Lung (tissue), 17 donors: ENCODE measurements at places on chromosomes 3 and 15. TPM values are rescaled to one million over a fixed set of nuclear protein-coding genes. Genes with fewer than 3 reads are reported as not detected.
A peak's percentile ranks its signal among the peaks of the same experiment; 100 is the strongest.

Gene ARPP21
- not detected for polyA plus RNA-seq

Gene STRA6
- 1.1 TPM for polyA plus RNA-seq

GRCh38 chr15:74397239-74398068, 30.0 kb upstream of the CYP11A1 start:
- no peaks in the 10 kb centered on the region for H3K36me3 ChIP-seq
- H3K27me3 ChIP-seq, result no peaks in the 10 kb centered on the region
- DNase-seq, result no peak
- H3K4me1 ChIP-seq, result no peaks in the 10 kb centered on the region

DNA sequence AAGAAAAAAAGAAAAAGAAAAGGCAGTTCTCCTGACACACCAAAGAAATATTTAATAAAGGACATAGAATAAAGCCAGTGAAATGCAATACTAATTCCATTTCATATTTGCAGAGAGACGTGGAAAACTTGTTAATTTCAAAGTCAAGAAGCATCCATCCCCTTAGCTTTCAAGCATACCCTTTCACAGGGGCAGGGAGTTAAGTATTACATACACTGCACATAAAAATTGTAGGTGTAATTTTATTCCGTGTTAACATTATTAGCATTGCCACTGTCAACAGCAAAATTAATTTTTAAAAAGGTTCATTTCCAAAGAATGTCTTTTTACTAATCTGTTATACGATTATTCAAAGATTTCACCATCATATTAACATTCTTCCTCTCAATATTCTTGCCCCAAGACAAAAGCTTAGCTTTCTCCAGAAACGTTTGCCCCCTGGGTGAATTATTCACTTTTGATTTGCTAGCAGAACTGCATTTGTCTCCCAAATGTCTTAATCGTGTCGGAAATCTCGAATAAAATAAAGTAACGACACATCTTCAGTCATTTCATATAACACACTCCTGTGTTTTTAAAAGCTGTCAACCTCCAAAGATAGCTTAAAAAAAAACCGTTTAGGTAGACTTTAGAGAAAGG, 517.9 kb downstream of the MECOM start:
- peak overlapping the region; percentile 54 for H3K4me3 ChIP-seq
- no peaks in the 10 kb centered on the region for H3K36me3 ChIP-seq
- H3K27me3 ChIP-seq, result no peaks in the 10 kb centered on the region
- peaks cover 10% of the 10 kb centered on the region for H3K4me1 ChIP-seq

GRCh38 chr15:92091155-92091734, 237.7 kb downstream of the SLCO3A1 start:
- no peak overlapping the region for H3K27ac ChIP-seq
- no peaks in the 10 kb centered on the region for H3K4me1 ChIP-seq
- no peak overlapping the region for H3K4me3 ChIP-seq
- peak; percentile 59 for DNase-seq
- H3K27me3 ChIP-seq, result no peaks in the 10 kb centered on the region
- peaks cover 3% of the 10 kb centered on the region for H3K36me3 ChIP-seq

- H3K36me3 ChIP-seq, result no peaks in the 10 kb centered on the region
- no peaks in the 10 kb centered on the region for H3K4me1 ChIP-seq
- H3K27me3 ChIP-seq, result no peaks in the 10 kb centered on the region
Observed at GRCh38 chr15:33160581-33161165, 33.8 kb downstream of the FMN1 start.

DNA sequence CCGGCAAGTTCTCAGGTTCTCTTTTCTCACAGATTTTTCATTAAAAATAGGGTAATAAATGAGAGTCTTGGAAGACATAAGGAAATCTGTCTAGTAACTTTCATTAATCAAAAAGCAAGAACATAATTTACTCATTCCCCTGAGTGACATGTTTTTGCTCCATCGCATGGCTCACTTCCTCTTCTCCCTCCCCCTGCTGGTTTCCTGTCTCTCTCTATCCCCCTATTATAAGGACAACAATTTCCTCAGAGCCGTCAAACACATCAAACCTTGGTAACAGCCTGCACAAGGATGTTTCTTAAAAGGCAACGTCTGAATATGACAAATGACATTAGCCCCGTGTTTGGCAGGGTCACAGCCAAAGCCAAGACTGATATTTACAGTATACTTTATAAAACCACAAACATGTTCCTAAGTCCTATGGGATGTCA, 1149.6 kb downstream of the IGSF11 start:
- no peaks in the 10 kb centered on the region for H3K27me3 ChIP-seq
- no peak for DNase-seq
- H3K4me1 ChIP-seq, result no peaks in the 10 kb centered on the region
- H3K36me3 ChIP-seq, result no peaks in the 10 kb centered on the region
- H3K27ac ChIP-seq, result no peak overlapping the region

DNA sequence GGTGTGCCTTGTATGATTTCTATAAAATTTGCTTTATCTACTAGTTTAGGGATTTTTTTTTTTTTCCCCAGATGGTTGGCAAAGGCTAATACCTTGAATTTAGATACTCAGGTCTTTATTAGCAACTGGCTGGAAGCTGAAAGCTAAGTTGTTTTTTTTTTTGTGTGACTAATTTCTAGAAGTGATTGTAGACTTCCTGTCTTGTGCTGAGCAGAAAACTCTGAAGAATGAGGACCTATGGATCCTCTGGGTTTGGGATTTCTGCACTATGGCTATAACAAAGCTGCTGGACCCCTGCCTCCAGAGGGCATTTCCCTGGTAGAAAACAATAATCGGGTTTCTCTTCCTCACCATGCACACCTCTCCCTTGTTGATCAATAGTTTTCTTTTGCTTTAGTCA, 10.0 kb downstream of the ARIH2 start:
- H3K36me3 ChIP-seq, result peaks cover 14% of the 10 kb centered on the region
- peaks cover 3% of the 10 kb centered on the region for H3K4me1 ChIP-seq
- H3K4me3 ChIP-seq, result no peak overlapping the region
- H3K27ac ChIP-seq, result peak overlapping the region; percentile 35
- DNase-seq, result no peak

Gene ANKRD63
- not detected for polyA plus RNA-seq

DNA sequence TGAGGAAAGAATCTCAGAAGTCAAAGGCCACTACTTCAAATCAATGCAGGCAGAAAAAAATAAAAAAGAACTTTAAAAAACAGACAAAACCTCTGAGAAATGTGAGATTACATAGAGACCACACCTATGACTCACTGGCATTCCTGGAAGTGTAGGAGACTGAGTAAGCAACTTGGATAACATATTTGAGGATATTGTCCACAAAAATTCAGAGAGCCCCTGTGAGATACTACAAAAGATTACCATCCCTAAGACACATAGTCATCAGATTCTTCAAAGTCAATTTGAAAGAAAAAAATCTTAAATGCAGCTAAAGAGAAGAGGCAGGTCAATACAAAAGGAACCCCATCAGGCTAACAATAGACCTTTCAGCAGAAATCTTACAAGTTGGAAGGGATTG, 887.3 kb downstream of the NTRK3 start:
- no peak overlapping the region for H3K4me3 ChIP-seq
- no peaks in the 10 kb centered on the region for H3K36me3 ChIP-seq
- H3K4me1 ChIP-seq, result no peaks in the 10 kb centered on the region
- H3K27me3 ChIP-seq, result no peaks in the 10 kb centered on the region

- H3K27ac ChIP-seq, result no peak overlapping the region
- H3K4me1 ChIP-seq, result no peaks in the 10 kb centered on the region
- no peaks in the 10 kb centered on the region for H3K27me3 ChIP-seq
- no peak overlapping the region for H3K4me3 ChIP-seq
Observed at GRCh38 chr3:142934887-142935269, 28.6 kb downstream of the PAQR9 start.

Gene CMTM8
- polyA plus RNA-seq, result 24.5 TPM

Gene GP9
- 6.2 TPM for polyA plus RNA-seq

- no peak for DNase-seq
- H3K27ac ChIP-seq, result no peak overlapping the region
- H3K4me3 ChIP-seq, result no peak overlapping the region
- peaks cover 3% of the 10 kb centered on the region for H3K4me1 ChIP-seq
- H3K36me3 ChIP-seq, result peaks cover 3% of the 10 kb centered on the region
Observed at GRCh38 chr15:58699769-58700168, 49.7 kb downstream of the ADAM10 start.

- H3K36me3 ChIP-seq, result peaks cover 16% of the 10 kb centered on the region
- no peak for DNase-seq
- H3K27me3 ChIP-seq, result no peaks in the 10 kb centered on the region
- no peak overlapping the region for H3K27ac ChIP-seq
Observed at GRCh38 chr3:36862076-36862755, 82.6 kb downstream of the TRANK1 start.

- no peak overlapping the region for H3K27ac ChIP-seq
- no peak for DNase-seq
- H3K4me3 ChIP-seq, result no peak overlapping the region
- no peaks in the 10 kb centered on the region for H3K27me3 ChIP-seq
- H3K4me1 ChIP-seq, result no peaks in the 10 kb centered on the region
Observed at GRCh38 chr3:499001-499761, 302.6 kb downstream of the CHL1 start.

Gene NOX5
- polyA plus RNA-seq, result 0.08 TPM

DNA sequence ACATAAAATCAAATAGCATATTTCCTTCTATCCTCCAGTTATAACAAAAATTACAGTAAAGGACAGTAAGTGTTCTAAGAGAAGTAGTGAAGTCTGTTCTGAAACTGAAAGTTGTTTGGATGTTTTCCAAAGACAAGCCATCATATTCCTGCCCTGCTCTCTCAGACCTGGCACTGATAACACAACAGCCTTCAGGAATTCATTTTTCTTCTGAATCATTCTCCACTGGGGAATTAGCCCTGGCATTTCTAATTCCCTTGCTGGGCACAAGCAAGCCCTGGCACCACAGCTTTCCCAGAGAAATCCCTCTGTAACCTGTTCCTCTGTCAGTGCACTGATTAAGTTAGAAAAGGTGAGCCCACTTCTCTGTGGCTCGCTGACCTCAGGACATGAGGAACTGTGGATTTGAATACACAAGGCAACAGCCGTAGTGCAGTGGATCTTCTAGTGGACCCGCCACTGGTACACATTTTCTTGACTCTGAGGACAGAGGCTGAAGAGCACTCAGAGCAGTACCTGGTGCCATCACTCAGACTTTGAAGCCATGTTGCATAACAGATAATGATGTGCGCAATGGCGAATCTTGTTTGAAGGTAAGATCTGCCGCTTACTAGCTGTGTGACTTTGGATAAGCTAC, 61.6 kb downstream of the WWTR1 start:
- DNase-seq, result no peak
- H3K36me3 ChIP-seq, result no peaks in the 10 kb centered on the region
- H3K27me3 ChIP-seq, result no peaks in the 10 kb centered on the region

DNA sequence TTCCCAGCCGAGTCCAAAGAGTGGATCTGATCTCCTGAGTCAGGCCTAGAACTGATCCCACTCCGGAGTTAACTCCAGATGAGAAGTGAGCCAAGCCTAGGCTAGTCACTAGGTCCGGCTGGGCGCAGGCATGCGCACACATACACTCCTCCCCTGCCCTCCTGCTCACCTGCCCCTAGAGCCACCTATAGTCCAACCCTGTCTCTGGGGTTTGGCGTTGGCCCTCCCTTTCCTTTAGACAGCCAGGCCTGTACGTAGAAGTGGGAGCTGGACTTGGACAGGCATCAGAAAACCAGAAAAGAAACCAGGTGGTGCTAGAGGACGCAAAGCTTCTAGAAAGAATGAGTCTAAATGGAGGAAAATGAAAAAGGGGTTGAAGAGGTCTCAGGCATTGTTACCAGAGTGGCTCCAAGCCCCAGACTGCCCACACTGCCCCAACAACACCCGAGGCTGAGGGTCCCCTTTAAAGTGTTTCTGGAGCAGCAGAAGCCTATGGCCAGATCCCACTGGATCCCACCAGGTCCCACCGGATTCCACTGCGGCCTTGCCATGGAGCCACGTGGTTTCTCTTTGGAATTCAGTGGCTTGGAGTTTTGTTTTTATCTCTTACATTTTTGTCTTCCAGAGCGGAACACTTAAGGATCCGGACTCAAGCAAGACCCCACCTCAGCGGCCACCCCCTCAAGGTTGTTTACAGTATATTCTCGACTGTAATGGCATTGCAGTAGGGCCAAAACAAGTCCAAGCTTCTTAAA, 24.2 kb upstream of the TIMP4 start:
- no peaks in the 10 kb centered on the region for H3K27me3 ChIP-seq
- peaks cover 5% of the 10 kb centered on the region for H3K4me1 ChIP-seq
- H3K36me3 ChIP-seq, result no peaks in the 10 kb centered on the region

DNA sequence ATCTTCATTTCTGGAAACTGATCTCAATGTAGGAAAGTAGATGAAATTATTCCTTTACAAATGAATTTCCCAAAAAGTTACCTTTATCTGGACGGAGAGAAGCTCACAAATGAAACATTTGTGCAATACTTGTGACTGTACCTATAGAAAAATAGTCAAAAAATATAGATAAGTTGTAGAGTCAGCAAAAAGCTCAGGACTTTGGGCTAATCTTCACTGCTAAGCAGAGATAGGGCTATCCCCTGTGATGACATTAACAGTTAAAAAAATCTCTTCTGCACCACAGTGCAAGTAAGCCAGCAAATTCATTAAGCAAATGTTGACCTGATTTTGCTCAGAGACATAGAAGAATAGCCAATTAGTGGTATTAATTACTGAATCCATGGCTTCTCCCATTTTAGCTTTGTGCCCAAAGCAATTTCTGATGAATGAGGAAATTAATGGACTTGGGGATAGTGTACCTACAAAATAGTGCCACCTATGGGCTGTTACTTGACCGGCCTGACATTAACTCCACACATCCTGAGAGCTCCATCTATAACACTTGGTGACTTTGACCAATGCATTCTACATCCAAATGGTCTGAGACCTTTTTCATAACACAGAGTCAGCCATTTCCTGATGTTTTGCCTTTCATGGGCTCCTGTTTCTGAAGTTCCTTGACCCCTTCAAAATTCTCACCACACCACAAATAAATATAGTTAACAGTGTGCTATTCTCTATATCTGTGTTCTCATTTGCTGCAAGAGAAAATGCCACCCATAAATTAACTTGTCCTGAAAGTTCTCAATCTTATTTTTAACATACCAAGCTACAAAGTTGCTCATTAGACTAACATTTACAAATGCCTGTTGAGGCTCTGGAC, 105.0 kb downstream of the SSR3 start:
- DNase-seq, result peak; percentile 44
- no peaks in the 10 kb centered on the region for H3K27me3 ChIP-seq
- H3K27ac ChIP-seq, result no peak overlapping the region
- no peak overlapping the region for H3K4me3 ChIP-seq

- H3K4me3 ChIP-seq, result no peak overlapping the region
- H3K36me3 ChIP-seq, result no peaks in the 10 kb centered on the region
- DNase-seq, result peak; percentile 55
- H3K4me1 ChIP-seq, result peaks cover 12% of the 10 kb centered on the region
Observed at GRCh38 chr3:150299201-150299600, 108.9 kb upstream of the TSC22D2 start.

- H3K36me3 ChIP-seq, result no peaks in the 10 kb centered on the region
- no peaks in the 10 kb centered on the region for H3K27me3 ChIP-seq
- peak; percentile 46 for DNase-seq
- H3K4me1 ChIP-seq, result peaks cover 5% of the 10 kb centered on the region
- peak overlapping the region; percentile 76 for H3K27ac ChIP-seq
Observed at GRCh38 chr15:99425657-99426301, 140.0 kb upstream of the MEF2A start.
